Stimulated activated naive CD4-positive, alpha-beta T cell treated with Interleukin-2 at 50 U/mL for 16 hours (primary cell): ENCODE measurements at places on chromosomes 11 and 22.

DNA sequence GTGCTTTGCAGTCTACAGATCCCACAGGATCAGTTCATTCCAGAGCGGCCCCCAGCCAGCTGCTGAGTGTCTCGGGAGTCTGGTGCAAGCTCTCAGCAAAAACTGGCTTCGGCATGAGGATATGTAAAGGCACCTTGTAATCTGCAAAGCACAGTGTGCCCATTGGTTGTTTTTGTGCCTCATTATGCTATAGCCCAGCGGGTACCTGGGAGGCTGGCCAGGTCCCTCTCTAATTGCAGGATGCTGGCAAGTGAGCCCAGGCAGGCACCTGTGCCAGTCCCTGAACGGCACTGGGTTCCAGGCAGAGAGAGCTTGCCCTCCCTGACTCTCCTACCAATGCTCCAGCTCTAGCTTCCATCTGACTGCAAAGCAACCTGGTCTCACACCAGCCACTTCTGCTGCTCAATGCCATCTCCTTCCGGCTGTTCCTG is 128.7 kb downstream of the DSCAML1 start:
- DNase-seq, result no peak

- no peak for DNase-seq
Measured at GRCh38 chr11:11472106-11472505, 119.1 kb upstream of the CSNK2A3 start.

GRCh38 chr11:95659088-95659487 is 130.5 kb downstream of the FAM76B start:
- DNase-seq, result no peak

DNA sequence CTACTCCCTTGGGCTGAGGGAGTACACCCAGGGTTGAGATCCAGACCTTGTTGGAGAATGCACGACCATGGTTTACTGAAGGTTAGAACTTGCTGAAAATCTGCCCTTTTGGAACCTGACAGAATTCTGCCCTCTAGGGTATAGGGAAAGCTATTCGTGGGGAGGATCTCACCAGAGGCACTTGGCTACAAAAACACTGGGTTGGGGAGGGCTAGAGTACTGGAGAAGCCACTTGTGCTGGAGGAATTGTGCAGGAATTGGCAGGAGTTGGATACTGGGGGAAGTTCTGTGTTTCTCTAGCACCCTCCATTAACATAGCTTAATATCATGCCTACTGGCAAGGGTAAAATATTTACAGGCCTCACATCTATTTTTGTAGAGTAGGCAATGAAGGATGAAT is 55.8 kb downstream of the PPME1 start:
- DNase-seq, result no peak
